ENCODE measurements at places on chromosomes 7 and 10. TPM values are rescaled to one million over a fixed set of nuclear protein-coding genes. Genes with fewer than 3 reads are reported as not detected.

The HTR5A gene
- not detected for total RNA-seq

The GLRX3 gene
- 47.6 TPM for total RNA-seq

The GHRHR gene
- total RNA-seq = not detected

The RBP3 gene
- not detected for total RNA-seq

The TLX1 gene
- not detected for total RNA-seq

All from naive thymus-derived CD8-positive, alpha-beta T cell (primary cell).